Stomach (tissue), 19 donors: ENCODE measurements at places on chromosomes 1 and 21. TPM values are rescaled to one million over a fixed set of nuclear protein-coding genes. Genes with fewer than 3 reads are reported as not detected.

The CD160 gene
- total RNA-seq, result not detected

The MIB2 gene
- 42.7 TPM for total RNA-seq

The SEMA4A gene
- total RNA-seq, result 8.5 TPM

The FAM151A gene
- total RNA-seq, result not detected

The ARHGEF2 gene
- total RNA-seq, result 376 TPM

The ZNF695 gene
- total RNA-seq, result not detected

The ST6GALNAC5 gene
- not detected for total RNA-seq

The PYHIN1 gene
- total RNA-seq, result 3.7 TPM

The NTNG1 gene
- total RNA-seq, result not detected

The IFNAR2 gene
- 22.5 TPM for total RNA-seq

The ANGPTL3 gene
- total RNA-seq, result not detected

The RNPC3 gene
- 41.4 TPM for total RNA-seq

The PRRX1 gene
- 0.58 TPM for total RNA-seq

- DNase-seq, result no peak
Measured at GRCh38 chr1:186634511-186634910, 45.7 kb downstream of the PTGS2 start.

DNA sequence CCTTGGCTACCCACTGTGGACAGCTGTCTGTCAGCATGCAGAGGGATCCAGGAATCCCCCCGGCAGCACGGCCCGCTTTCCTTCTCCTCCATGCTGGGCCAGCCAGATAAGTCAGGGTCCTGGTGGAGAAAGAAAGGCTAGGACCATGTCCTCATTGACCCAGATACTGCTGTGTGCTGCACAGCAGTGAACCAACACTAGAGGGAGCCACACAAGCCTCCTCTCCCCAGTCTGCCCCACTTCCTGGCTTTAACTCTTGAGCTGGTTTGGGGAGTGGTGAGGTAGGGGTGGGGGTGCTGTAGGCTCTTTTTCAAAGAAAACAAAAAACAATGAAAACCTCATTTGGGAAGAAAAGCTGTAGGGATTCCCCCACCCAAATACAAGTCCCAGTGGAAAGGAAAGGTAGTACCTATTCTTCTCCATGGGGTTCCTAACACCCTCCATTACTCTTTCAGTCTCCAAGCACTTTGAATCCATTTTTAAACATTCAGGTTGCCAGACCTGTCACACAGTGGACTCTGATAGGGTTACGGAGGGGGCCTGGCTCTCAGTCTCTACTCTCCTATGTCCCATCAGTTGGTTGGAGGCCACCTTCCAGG is 84.9 kb upstream of the CD1D start:
- DNase-seq, result peak; percentile 59

DNA sequence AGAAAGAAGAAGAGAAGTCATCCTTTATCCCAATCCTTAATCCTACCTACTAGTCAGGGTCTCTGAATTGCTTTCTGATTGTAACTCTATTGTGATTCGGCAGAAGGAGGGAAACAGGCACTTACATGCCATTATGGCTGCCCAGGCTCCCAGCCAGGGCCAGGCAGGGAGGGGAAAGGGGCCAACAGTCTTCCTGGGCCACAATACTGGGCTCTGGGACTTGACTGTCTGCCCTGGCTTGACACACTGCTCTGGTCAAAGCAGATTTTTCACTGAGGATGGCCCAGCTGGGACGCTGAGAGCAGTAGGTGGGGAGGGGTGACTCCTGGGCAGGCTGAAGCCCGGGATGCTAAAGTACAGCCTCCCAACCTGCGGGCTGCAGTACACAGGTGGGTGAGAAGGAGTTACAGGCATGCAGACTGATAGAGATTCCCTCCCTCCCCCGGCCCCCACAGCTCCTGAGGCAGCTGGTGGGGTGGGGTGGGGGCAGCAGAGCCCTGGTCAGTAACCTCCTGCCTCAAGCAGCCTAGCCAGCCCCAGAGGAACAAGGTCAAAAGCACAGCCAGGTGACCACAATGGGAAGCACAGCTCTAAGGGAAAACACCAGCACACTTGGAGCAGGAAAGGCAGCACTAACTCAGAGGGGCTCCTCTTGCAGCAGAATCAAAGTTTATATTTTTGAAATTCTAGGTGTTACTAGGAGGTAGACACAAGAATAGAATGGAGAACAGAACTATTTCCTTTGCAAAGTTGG is 25.3 kb downstream of the KCND3 start:
- DNase-seq, result no peak

- no peak for DNase-seq
Measured at GRCh38 chr1:185249563-185249962, 67.5 kb downstream of the IVNS1ABP start.

DNA sequence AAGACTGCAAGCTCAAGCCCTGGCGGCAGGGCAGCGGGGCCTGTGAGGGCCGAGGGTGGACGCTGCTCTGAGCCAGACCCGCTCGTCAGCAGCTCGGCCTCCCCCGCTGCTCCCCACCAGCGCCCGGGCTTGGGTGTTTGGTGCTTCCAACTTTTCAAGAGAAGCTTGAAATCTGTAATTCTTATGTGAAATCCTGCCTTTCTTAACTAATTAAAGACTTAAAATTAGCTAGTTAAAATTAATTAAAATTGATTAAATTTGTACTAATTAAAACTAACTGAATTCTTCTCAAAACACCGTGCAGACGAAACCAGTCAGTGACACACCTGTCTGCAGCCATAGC is 14.0 kb upstream of the SLC19A1 start:
- DNase-seq, result no peak

- no peak for DNase-seq
Measured at GRCh38 chr1:54836594-54836993, 35.5 kb upstream of the TTC22 start.

DNA sequence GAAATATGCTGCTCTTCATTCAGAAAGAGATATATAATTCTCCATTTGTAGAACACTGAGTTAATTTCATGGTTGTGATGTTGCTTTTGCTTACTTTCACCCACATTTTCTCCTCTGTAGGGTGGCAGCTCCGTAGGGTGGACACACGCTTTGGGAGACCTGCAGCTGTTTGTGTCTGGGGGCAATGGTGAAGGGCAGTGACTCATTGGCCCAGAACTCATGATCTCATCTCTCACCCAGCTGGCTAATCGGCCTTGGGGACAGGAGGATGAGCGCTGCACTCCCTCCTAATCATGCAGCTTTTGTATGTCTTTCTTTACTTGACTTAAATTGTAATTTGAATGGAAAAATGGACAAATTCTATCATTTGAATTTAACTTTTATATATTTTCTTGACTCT is 9.6 kb downstream of the DISC1 start:
- no peak for DNase-seq

DNA sequence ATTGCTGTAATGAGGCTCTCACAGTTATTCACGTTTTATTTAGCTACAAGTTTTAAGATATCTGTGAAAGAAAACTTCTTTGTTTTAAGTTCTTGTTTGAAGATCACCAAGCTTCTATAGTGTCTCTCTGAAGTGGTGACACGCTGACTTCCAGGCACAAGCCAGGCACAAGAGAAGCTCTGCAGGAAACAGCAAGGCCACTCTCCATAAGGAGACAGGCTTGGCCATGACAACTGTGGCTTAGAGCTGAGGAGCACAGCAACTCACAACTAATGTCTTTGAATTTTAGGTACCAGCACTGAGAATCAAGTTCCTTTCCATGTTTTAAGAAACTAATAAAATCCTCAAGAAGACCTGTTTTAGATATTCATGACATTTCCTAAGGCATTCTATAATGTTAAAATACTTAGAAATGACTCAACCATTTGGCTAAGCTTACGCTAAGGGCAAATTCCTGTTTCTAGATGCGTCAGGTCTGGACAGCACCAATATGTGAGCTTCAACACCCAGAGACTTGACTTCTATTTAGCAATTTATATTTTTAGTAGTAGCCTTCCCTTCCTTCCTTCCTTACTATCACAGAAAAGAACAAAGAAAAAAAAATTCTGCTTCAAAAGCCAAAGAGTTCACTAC is 40.2 kb downstream of the APP start:
- DNase-seq, result no peak

- peak; percentile 53 for DNase-seq
Measured at GRCh38 chr1:27618341-27619082, 14.6 kb upstream of the AHDC1 start.

DNA sequence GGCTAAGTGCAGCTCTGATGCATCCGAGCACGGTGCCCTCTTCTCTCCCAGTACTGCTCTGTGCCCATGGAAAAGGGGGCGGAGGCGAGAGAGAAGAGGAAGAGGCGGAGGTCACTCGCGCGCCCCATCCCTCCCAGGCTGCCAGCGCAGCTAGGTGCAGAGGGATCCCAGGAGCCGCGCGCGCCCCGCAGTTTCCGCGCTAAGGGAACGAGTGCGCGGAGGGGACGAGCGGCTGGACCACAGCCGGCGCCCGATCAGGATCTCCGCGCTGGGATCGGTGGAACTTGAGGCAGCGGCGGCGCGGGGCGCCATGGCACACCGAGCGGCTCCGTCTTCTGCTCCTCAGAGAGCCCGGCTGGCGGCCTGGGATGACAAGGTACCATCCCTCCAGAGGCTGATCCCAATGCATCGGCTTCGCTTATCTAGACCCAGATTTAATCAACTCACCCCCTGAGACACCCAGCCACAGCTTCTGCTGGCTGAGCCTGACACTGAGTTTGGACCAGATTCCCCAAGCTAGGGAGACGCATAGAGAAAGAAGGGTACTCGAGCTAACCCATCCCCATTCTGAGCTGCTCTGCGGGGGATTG is at the start of gene PTGFR:
Gene PTGFR (plus strand): TSS at position 114 of the 590 bp plus-strand sequence. CDS start 1,770 bp downstream, outside the sequence.
- no peak for DNase-seq

GRCh38 chr1:245823408-245824147 is 668.8 kb downstream of the KIF26B start:
- no peak for DNase-seq

GRCh38 chr21:36337099-36337509 is 17.1 kb downstream of the MORC3 start:
- no peak for DNase-seq

- no peak for DNase-seq
Measured at GRCh38 chr1:51156752-51157151, 54.7 kb downstream of the C1orf185 start.
